Iris pigment epithelial cell (primary cell): ENCODE measurements at places on chromosomes 12 and 14.

GRCh38 chr14:59316151-59316830 is 127.8 kb downstream of the DAAM1 start:
- no peak for DNase-seq

DNA sequence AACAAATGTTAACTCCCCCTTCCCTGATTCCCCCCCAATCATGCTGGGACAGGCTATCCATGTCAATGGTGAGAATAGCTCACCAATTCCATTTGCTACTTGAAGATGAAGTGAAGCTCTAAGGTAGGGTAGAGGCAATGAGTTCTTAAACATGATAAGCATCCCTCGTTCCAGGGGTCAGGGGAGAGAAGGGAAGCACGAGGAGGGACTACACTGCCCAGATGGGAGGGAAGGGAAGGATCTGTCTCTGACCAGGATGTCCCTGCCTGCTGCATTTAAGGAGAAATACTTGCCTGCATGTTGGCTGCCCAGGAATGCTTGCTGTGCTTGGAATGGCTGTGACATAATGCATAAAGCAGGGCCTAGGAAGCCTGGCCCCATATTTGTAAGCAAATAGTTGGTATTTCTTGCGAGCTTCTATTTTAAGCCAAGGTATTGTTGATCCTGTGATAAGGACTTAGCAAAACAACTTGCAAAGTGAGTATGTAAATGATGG is 155.1 kb downstream of the CEP83 start:
- DNase-seq: peak; percentile 82

DNA sequence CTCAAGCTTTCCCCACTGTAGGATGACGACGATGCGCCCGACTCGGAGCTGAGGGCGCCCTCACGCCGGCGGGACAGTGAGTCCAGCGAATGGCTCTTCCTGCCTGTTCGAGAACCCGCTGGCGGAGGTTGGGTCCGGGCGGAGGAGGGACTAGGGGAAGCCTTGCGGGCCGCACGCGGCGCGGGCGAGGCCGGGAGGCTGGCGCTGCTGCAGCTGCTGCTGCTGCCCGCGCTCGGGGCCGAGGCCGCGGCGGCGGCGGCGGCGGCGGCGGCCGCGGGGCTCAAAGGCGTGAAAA is 1.9 kb downstream of the CCDC177 start:
- no peak for DNase-seq

DNA sequence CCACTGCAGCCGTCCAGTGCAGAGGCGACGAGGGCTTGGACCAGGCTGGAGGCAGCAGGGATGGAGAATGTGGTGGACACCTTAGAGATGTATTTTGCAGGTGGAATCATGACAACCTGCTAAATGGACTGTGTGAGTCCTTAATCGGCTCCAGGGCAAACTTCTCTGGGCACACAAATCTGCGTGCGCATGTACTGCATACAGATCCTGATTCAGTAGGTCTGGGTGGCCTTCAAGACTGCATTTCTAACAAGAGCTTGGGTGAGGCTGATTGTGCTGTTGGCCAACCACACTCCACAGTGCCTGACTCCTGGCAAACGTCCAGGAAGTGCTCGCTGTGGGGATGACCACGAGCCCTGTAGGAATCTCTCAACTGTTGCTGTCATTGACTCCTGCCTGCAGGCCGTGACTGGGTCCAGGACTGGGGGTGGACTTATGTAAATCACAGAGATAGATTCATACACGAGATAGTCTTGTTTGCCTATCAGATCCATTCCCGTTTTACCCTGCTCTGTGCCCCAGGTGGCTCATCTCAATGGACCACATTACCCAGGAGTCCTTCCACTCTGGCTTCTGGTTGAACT is 27.2 kb downstream of the JDP2 start:
- peak; percentile 91 for DNase-seq

GRCh38 chr12:32107359-32108267 is 966 bp downstream of the BICD1 start:
- DNase-seq: peak; percentile 83

GRCh38 chr14:22334627-22335026 is 254.4 kb downstream of the DAD1 start:
- no peak for DNase-seq

GRCh38 chr12:129927316-129927900 is 23.6 kb upstream of the TMEM132D start:
- peak; percentile 4 for DNase-seq

GRCh38 chr12:132238488-132238854 is 90.9 kb downstream of the GALNT9 start:
- DNase-seq: peak; percentile 7

DNA sequence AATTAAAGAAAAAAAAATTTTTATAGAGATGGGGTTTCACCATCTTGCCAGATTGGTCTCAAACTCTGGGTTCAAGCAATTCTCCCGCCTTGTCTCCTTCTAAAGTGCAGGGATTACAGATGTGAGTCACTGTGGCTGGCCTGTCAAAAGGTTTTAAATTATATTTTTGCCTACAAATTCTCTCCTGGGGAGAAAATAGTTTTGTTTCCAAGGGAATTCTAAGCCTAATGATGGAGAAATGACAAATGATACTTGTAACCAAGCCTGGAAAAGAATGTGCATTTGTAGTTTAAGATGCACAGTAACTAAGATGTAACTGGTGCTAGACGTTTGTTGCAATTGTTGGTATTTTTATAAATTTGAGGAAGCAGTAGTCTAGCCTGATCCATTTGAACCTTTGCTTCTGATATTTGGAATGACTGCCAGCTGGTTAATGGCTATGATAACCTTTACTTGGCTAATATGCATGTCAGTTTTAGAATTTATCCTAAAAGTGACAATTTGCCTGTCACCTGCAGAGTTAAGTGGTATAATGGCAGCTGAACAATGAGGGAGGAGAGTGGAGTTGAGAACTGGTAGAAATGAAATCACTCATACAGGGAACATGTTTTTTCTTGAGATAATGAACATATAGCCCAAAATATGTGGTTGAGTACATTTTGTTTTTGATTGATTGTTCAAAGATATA is 148.0 kb downstream of the FUT8 start:
- DNase-seq: peak; percentile 3

- DNase-seq: no peak
Observed at GRCh38 chr12:12428961-12429657, 72.2 kb downstream of the BORCS5 start.

DNA sequence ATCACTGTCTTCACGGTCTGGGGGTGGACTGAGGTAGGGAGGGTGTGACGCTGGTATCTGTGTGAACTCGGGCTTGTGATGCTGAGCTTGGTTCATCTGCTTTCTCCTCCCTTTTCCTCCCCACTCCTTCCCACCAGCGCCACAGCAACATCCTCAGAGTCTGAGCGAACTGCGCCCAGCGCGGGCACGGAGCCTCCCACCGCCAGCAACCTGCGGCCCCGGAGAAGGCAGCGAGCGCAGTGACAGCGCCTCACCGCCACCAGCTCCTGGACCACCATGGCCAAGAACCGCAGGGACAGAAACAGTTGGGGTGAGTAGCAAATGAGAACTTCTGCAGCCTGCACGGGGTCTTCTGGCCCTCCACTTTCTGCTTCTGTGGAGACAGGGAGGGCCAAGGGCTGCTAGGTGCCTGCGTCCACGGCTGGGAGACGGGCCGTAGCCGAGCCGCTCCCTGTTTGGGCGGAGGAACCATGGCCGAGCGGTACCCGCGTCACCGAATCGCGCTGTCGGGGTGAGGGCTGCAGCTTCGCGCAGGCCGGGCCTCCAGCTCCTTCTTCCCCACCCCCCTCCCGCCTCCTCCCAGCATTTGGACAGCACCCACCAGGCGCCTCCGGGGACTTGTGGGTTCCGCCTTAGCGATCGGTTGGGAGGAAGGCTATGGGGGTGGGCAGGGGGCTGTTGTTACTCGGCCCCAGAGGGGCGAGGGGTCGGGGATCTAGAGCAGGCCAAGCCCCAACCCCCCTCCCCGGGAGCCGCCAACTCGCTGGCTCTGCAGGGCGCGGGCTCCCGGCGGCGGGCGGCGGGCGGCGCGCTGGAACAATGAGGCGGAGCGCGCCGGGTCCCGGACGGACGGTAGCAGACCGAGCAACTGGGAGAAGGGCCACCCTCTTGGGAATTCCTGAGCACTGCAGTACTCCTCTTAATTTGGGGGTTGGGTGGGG is at the start of gene ATL1:
TSS of gene ATL1 (plus strand) at position 156 of the 941 bp plus-strand sequence. CDS start at position 277, 121 bp downstream.
- peak; percentile 79 for DNase-seq

DNA sequence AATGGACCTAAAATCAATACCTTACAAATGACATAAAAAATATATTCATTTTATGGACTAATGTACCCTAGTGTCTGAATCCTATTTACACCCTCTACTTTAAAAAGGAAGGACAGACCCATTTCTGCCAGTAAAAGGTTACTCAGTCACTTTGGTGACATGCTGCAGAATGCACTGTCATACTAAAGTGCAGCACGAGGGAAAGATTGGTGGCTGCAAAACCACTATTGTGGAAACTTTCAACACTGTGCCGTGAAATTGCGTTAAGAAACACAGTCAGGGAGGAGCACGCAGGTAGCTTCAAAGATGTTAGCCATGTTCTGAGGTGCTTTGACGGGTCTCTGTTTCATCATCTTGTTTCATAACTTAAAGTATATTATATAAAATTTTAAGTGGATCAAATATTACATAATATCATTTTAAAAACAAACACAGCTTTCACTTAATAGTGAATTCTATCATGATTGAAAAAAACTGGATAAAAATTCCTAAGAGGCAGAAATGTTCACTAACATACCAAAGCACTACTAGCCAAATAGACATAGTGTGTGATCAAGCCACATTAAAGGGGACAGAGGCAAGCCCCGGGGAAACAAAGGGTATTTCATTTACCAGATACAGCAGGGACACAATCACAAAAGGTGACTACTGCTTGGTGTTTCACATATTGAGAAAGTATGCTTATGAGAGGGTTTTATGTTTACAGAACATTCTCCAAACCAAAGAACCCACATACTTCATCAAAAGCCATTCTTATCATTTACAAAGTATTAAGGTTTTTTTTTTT is 330.8 kb upstream of the SOX5 start:
- no peak for DNase-seq

DNA sequence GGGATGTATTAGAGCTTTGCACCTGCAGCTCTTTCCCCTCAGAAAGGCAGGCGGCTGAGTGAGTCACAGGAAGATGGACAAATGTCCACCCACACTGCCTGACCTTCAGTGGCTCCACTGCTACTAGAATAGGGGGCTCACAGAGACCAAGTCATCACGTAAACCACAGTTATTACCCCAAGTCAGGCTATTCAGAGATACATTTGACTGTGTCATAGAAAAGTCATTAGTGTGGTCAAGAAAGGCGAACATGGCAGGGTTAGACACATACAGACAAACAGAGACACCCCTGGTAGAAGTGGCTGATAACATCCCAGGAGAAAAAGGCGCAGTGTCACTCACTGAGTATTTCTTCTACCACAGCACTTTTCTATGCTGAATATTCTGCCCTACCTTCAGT is 36.0 kb downstream of the GCH1 start:
- no peak for DNase-seq

DNA sequence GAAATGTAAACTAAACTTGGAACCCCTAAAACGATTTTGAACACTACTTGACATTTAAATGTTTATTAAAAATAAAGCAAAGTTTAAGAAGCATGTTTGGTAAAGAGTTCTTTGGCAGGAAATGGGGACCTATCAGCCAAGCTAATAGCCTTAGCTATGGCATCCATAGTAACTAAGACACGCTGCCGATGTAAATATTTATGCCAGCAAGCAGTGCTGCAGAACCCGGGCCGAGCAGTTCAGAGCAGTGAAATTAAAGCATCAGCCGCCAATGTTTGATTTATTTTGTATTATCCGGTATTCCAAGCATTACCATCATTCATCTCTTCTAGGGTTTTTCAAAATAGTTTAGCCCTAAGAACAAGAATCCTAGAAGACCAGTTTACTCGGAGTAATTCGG is 61.6 kb downstream of the PPP2R5C start:
- DNase-seq: no peak

DNA sequence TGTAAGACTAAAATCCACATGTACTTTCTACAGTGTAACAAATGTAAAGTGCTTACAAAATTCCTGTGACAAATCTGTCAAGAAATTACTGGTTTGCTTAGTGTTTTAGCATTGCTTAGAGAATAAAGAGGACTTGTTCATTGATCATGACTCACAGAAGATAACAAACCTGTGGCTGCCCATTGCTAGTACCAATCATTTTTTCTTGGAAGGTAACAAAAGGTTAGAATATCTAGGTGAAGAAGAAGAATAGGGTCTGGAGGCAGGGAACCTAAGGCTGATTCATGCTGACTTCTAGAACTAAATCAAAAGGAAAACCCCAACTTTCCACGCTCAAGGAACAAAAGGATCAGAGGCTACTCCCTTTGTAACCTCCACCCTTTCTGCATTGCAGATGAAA is 232.7 kb upstream of the ABCD2 start:
- no peak for DNase-seq

- no peak for DNase-seq
Observed at GRCh38 chr12:25808604-25809003, 149.9 kb upstream of the RASSF8 start.

GRCh38 chr12:76997011-76997780 is 68.2 kb downstream of the E2F7 start:
- no peak for DNase-seq

GRCh38 chr14:63472986-63473788 is 70.0 kb downstream of the PPP2R5E start:
- DNase-seq: no peak

DNA sequence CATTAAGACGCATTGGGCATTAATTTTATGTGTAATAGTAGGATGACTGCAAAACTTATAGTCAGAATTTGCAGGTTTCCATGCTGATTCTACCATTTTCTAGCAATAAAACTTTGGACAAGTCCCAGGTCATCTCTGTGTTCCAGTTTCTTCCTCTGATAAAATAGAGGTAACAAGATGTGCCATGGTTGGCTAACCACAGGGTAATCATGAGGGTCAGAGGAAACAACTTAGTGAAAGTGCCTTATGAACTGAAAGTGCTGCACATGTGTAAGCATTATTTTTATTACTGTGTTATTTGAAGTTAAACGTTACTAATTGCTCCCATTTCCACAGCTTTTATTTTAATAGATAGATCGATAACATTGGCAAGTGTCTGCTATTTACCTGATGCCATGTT is 21.1 kb downstream of the SMCO2 start:
- DNase-seq: no peak

GRCh38 chr14:33114331-33114730 is 175.7 kb downstream of the NPAS3 start:
- DNase-seq: no peak
